HepG2 (cell line): ENCODE measurements at places on chromosomes 13 and 19. TPM values are rescaled to one million over a fixed set of nuclear protein-coding genes. Genes with fewer than 3 reads are reported as not detected.

Gene DNMT1
- total RNA-seq: 71.3 and 91.1 TPM in 2 replicates

Gene PSG1
- not detected in 2 replicates for total RNA-seq

GRCh38 chr19:497491-497868, 1.2 kb downstream of the MADCAM1 start:
- 0 out of 3 replicates have a peak, but pooled peaks cover 4% of the 10 kb centered on the region for H3K27me3 ChIP-seq
- no peak for DNase-seq
- H3K4me1 ChIP-seq: peaks cover 44% of the 10 kb centered on the region
- H3K36me3 ChIP-seq: no peaks in the 10 kb centered on the region
- no peak overlapping the region for H3K27ac ChIP-seq

- peak; percentile 32 for DNase-seq
- peaks cover 57% of the 10 kb centered on the region for H3K4me1 ChIP-seq
- no peak overlapping the region for H3K4me3 ChIP-seq
Measured at GRCh38 chr19:18496167-18496979, 25.5 kb downstream of the ELL start.

DNA sequence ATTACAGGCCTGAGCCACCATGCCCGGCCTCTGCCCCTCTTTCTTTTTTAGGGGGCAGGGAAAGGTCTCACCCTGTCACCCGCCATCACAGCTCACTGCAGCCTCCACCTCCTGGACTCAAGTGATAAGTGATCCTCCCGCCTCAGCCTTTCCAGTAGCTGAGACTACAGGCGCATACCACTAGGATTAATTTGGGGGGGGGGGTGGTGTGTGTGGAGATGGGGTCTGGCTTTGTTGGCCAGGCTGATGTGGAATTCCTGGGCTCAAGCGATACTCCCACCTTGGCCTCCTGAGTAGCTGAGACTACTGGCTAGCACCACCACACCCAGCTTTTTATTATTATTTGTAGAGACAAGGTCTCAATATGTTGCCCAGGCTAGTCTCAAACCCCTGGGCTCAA, 4.2 kb downstream of the APOE start:
- no peaks in the 10 kb centered on the region; the same call in 2 of the 3 replicates for H3K27me3 ChIP-seq
- no peak overlapping the region for H3K27ac ChIP-seq
- H3K4me3 ChIP-seq: no peak overlapping the region

DNA sequence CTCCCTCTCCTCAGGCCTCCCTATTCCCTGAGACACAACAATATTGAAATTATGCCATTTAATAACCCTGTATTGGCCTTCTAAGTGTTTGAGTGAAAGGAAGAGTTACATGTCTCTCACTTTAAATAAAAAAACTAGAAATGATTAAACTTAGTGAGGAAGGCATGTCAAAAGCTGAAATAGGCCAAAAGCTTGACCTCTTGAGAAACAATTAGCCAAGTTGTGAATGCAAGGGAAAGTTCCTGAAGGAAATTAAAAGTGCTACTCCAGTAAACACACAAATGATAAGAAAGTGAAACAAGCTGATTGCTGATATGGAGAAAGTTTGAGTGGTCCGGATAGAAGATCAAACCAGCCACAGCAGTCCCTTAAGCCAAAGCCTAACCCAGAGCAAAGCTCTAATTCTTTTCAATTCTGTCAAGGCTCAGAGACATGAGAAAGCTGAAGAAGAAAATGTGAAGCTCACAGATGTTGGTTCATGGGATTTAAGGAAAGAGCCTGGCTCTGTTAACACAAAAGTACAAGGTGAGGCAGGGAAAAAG, 127.6 kb downstream of the TNFRSF19 start:
- H3K36me3 ChIP-seq: no peaks in the 10 kb centered on the region
- no peak for DNase-seq
- no peak overlapping the region for H3K27ac ChIP-seq
- H3K27me3 ChIP-seq: no peaks in the 10 kb centered on the region

GRCh38 chr13:95494082-95494681, 58.3 kb upstream of the CLDN10 start:
- DNase-seq: peak; percentile 55
- H3K4me1 ChIP-seq: no peaks in the 10 kb centered on the region
